ENCODE measurements at places on chromosomes 3 and 15. TPM values are rescaled to one million over a fixed set of nuclear protein-coding genes. Genes with fewer than 3 reads are reported as not detected.

DNA sequence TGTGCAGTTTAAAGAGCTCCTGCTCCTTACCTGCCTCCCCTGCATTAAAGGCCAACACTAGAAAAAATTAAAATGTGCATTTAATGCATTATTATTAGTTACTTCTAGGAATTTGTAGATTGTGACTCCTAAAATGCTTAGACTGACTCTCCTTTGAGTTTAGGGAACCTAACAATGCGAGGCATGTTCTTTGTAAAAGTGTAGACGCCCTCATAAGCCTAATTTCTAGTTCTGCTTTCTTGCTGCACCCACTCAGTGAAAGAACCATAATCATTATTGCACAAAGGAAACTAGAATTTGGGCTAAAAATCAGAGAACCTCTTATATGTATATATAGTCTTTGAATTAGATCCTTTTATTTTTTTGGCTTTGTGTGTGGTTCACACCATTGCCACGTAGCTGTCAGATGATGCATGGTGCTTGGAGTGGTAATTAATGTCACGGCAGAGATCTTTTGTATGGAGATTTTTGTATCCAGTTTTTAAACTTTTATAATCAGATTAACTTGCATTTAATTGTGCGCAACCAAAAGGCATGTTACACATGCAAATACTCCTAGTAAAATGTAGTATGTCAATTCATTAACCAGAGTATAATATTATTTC lies 710 bp downstream of the ABHD10 start:
- peaks cover 39% of the 10 kb centered on the region for H3K4me1 ChIP-seq
- H3K4me3 ChIP-seq, result peak overlapping the region; percentile 83
- no peaks in the 10 kb centered on the region for H3K27me3 ChIP-seq
- peaks cover 3% of the 10 kb centered on the region for H3K36me3 ChIP-seq

Gene ATG3
- total RNA-seq, result 41.2 TPM

GRCh38 chr3:157578181-157578580 lies 75.0 kb upstream of the VEPH1 start:
- peaks cover 17% of the 10 kb centered on the region for H3K4me1 ChIP-seq
- no peaks in the 10 kb centered on the region for H3K36me3 ChIP-seq
- H3K27ac ChIP-seq, result no peak overlapping the region
- DNase-seq, result no peak
- peaks cover 4% of the 10 kb centered on the region for H3K27me3 ChIP-seq

DNA sequence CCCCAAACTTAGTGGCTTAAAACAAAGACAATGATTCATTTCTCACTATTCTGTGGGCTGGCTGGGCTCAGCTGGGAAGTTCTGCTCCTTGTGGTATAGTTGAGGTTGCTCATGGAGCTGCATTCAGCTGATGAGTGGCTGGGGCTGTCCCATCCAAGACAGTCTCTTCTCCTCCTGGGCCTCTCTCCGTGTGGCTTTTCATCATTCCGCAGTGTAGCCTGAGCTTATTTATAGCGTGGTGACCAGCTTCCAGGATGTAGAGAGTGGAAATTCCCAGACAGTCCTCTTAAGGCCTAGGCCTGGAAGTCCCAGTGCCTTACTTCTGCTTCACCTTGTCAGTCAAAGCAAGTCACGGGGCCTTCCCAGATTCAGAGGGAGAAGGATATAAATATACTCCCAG lies 136.7 kb upstream of the DAZL start:
- H3K4me1 ChIP-seq, result peaks cover 20% of the 10 kb centered on the region
- peak overlapping the region; percentile 14 for H3K27ac ChIP-seq
- H3K4me3 ChIP-seq, result no peak overlapping the region
- no peak for DNase-seq
- H3K36me3 ChIP-seq, result peaks cover 2% of the 10 kb centered on the region

- H3K4me1 ChIP-seq, result peaks cover 11% of the 10 kb centered on the region
- H3K27ac ChIP-seq, result no peak overlapping the region
- H3K4me3 ChIP-seq, result no peak overlapping the region
- no peak for DNase-seq
- H3K36me3 ChIP-seq, result peaks cover 3% of the 10 kb centered on the region
These were observed 19.9 kb downstream of the ITPR1 start for GRCh38 chr3:4512895-4513616.

All from chondrocyte (in vitro differentiated cells).